Hematopoietic multipotent progenitor cell treated with erythropoietin and hydrocortisone succinate and interleukin-3 and kit ligand, for 8 days (in vitro differentiated cells): ENCODE measurements at places on chromosomes 5 and 9.

- DNase-seq: no peak
These were observed 102.9 kb upstream of the CCDC152 start for GRCh38 chr5:42653705-42654104.

GRCh38 chr9:4366591-4367330 is 66.9 kb upstream of the GLIS3 start:
- DNase-seq: peak; percentile 54

- DNase-seq: no peak
These were observed 17.9 kb downstream of the HSD17B4 start for GRCh38 chr5:119470105-119470763.

- no peak for DNase-seq
These were observed 57.1 kb downstream of the TBCA start for GRCh38 chr5:77718934-77719610.

DNA sequence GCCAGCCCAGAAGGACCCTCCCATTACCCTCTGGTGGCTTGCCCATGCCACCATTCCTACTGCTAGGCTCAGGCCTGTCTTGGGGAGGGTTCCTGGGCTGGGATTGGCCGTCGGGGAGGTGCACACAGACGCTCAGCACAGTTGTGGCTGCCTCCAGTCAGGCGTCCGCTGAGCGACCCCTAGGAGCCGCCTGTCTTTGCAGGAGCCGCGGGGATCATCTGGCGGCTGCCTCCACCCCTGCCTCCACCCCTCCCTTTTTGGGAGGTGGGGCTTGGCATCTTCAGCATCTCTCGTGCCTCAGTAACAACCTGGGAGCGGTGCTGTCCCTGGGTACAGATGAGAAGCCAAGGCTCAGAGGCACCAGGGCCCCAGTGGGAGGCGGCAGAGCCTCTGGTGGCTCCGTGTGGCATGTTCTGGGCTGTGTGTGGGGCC is 39.6 kb downstream of the RXRA start:
- peak; percentile 81 for DNase-seq

DNA sequence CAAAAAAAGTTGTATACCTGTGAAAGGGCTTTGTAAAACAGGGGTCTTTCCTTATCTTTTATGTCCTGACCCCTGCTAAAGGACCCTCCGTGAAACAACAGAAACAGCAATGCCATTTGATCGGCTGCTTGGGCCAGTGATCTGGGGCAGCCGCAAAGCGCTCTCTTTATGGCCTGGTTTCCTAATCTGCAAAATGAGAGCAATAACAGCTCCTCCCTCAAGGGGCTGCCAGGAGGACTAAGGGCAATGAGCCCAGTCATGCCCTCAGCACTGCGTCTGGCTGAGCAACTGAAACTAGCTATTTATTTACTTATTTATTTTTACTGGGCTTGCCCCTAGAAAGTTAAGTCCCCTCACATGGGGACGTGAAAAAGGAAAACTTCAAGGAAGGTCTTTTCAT is 18.3 kb downstream of the CMBL start:
- DNase-seq: peak; percentile 83

- no peak for DNase-seq
These were observed 566.2 kb downstream of the BNC2 start for GRCh38 chr9:16304301-16304700.

- no peak for DNase-seq
These were observed 20.9 kb upstream of the GZMA start for GRCh38 chr5:55081541-55081940.

- no peak for DNase-seq
These were observed 158.0 kb upstream of the RETREG1 start for GRCh38 chr5:16774806-16775205.

GRCh38 chr5:145130996-145131395 is 704.1 kb downstream of the PRELID2 start:
- no peak for DNase-seq

- no peak for DNase-seq
These were observed 77.2 kb downstream of the MRPS30 start for GRCh38 chr5:44885903-44886302.

GRCh38 chr5:134526483-134527155 is 1.1 kb downstream of the JADE2 start:
- peak; percentile 74 for DNase-seq

DNA sequence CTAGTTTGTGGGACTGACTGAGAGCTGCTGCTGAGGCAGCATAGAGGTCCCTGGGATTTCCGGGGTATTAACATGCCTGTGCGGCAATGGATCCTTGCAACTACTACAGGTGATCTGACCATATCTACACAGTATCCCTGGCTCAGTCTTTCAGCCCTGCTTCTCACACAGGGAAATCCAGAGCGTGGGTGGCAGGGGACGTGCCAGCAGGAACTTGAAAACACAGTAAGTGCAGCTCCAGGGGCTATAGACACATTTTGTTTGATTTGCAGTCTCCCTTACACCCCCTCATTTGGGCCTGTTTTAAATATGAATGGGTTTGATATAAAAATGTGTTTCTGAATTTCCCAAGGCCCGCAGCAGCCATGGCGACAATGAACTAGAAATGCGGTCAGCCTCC is 209.5 kb downstream of the DCP2 start:
- no peak for DNase-seq

DNA sequence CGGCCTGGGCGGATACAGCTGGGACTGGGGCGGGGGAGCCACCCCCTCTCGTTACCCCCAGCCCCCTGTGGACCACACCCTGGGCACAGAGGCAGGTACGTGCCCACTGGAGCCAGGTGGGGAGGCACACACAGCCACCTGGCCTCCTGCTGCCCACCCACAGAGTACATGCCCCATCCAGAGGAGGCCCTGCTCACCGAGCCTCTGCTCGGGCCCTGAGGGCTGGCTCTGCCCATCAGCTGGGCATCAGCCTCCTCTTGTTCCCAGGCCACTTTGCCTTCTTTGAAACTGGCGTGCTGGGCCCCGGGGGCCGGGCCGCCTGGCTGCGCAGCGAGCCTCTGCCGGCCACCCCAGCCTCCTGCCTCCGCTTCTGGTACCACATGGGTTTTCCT is 6.3 kb downstream of the MAMDC4 start:
- no peak for DNase-seq

GRCh38 chr5:135011355-135012032 is 22.5 kb downstream of the PITX1 start:
- DNase-seq: no peak

GRCh38 chr5:31268686-31269085 is 75.2 kb downstream of the CDH6 start:
- no peak for DNase-seq

DNA sequence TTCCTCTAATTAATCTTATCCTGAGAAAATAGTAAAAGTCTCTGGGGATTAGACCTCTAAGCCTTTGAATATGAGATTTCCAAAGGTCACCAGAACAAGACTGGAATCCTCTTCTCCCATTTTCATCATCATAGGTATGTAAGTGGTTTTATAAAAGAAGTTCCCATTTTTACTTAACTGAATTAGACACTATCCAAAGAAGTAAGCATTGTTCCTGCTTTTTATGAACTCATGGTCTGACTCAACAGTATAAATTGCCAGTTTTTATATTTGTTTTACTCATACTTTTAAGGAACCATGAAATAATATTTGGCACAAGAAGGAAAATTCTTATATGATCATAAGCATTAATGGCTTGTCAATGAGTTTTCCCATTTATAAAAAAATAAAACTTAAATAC is 167.1 kb upstream of the ADRA1B start:
- DNase-seq: no peak

GRCh38 chr5:129904102-129904666 is at the start of gene CHSY3:
TSS of gene CHSY3 (plus strand) at chr5:129904465.
- DNase-seq: peak; percentile 72

GRCh38 chr9:38068701-38069628 is at the start of gene SHB:
TSS of gene SHB (minus strand) at chr9:38069227. CDS start at chr9:38068645, 582 bp downstream.
- DNase-seq: peak; percentile 71

DNA sequence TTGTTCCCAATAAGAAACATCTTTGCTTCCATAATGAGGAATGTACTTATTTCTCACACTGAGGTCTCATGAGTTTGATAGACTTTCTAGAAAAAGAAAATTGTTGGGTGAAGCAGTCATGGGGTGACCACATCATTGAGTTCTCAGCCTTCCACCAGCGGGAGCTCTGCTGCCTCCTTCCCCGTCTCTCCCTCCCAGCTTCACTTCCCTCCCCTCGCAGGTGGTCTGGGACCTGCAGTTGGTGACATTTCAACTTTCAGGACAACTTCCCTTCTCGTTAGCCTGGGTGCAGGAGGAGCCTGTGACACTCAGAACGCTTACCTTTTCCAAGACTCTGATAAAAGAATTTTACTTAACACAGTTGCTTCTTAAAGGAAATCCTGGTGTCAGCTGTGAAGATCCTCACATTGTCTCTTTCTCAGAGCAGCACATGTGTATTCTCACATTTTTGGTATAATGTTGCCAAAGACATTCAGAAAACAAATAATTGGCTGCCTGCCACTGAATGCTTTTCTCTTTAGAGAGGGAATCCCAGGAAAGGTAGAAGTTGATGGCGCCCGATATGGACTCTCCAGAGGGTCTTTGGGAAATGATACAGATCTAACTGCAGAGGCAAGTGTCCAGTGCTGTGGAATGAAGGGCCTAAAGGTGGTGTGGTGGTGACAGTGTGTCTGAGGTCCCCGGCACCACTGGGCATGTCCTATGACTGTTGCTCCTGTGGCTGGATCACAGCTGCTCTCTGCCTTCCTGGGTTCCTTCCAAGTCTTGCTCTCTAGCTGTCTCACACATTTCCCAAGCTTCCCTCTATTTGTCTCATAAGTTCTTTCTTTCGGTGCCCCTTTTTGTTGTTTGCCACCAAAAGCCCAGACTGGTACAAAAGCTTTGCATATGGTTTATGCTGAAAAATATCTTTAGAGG is 238.1 kb downstream of the GAS1 start:
- DNase-seq: no peak

DNA sequence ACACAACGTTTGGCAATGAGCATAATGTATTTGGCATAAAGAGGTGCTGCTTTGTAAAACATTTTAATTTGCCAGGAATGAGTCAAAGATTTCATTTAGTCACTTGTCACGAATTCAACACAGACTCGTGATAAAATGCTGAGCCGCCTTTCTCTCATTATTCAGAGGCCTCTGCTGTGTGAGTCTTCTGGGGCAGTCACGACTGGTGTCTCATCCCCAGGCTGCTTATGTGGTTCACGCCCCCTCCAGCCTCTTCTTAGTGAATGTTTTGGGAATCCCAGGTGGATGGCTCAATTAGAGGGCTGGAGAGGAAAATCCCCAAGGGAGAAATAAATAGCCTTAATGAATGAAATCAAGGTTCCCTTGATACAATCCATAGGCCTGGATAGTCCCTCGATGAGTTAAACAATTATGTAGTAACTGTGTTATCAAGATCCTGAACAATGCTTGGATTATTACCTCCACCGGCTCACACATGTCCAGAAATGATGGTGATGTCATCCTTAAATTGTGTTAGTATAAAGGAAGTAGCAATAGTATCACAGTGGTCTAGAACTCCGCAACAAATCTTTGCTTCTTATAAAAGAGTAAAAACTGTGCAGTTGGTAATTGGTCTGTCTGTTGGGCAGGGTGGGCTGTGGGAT is 192.1 kb upstream of the ADAMTS16 start:
- DNase-seq: no peak

GRCh38 chr5:63025679-63026078 is 447.1 kb downstream of the LRRC70 start:
- no peak for DNase-seq

DNA sequence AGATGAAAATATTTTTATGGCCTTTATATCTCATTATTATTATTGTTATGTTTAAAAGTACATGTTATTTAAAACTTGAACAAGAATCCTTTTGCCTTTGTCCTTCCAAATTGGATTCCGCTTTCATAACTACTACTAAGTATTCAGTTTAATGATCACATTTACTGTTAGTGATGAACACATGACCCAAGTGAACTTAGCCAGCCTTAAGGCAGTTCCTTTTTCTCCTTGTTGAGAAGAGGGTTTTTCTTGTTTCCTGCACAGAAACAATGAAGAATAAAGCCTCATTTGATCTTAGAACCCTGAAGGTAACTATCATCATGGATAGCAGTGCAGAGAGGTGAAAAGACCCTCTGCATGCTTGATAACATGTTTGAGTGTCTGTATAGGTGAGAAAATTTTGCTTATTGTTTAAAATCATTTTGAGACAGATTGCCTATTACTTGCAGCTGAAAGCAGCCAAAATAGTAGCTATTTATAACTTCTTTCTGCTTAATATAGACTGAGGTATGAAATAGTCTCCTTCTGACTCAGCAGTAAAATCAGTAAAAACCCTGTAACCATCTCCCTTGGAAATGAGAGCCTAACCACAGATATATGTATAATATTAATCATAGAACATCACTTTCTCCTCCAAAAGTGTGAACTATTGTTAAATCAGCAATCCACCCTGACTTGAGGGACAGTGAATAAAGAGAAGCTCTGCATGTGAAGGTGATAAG is 266.2 kb downstream of the SPATA31D1 start:
- no peak for DNase-seq

- DNase-seq: no peak
These were observed 329 bp downstream of the SYK start for GRCh38 chr9:90801973-90802322.

GRCh38 chr5:69170495-69170894 is 3.5 kb downstream of the CCNB1 start:
- DNase-seq: no peak

DNA sequence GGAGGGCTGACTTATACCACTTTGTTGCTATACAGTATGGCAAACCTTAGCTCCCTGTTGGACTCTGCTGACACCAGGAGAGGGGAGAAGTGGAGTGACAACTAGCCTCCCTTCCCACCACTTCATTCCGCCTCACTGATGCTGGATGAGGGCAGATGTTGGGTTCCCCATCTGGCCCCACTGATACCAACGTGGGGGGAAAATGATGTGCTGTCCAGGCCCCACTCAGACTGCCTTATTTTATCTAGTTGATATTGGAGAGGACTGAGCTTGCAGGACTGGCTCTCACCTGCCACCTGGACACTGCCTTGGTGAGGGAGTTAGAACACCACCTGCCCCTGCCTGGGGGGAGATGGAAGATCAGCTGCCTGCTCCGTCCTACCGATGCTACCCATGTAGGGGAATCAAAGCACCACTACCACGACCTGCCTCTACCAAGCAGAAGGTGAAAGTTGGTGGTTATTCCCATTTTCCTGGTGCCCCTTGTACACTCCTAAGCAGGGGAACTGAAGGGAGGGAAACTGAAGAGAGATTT is 292.1 kb downstream of the GADD45G start:
- DNase-seq: no peak

DNA sequence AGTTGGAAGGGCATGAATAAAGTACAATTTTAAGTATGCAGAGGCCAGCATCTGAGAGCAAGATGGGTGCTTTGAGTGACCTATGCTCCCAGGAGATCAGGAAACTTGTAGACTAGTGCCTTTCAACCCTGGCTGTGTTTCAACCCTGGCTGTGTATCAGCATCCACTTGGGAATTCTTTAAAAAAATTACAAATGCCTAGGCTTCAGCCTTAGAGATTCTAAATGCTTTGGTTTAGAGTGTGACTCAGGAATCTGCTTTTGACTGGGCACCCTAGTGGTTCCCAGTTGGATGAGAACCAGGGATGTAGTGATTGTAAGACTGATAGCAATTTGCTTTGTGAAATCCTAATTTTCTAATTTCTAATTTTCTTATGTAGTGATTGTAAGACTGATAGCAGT is 65.6 kb downstream of the RALGPS1 start:
- no peak for DNase-seq
